AG08395 (cell line): ENCODE measurements at places on chromosomes 3 and 15.

- no peak for DNase-seq
Measured at GRCh38 chr3:110067527-110067926, 730.2 kb upstream of the DPPA4 start.

- peak; percentile 41 for DNase-seq
Measured at GRCh38 chr3:185335799-185336198, 27.1 kb upstream of the MAP3K13 start.

- no peak for DNase-seq
Measured at GRCh38 chr15:60318216-60318867, 79.4 kb downstream of the ANXA2 start.

DNA sequence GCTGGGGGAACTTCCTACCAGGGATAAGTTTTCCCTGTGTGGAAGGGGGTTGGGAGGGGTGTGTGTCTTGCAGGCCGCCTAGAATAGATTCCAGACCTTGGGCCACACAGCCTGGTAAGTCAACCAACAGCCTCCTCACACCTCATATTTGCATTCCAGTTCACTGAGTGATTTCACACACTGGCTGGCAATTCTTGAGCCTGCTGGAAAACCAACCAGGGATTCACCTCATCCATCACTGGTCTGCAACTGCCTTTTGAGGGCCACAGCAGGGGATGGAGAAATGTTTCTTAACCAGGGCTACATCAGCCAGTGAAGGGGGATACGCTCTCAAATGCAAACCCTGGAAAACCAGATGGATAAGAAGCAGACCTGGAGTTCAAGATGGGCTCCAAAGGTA, 2.0 kb downstream of the FSTL1 start:
- peak; percentile 80 for DNase-seq

GRCh38 chr3:169618894-169619792, 44.4 kb downstream of the MECOM start:
- no peak for DNase-seq

DNA sequence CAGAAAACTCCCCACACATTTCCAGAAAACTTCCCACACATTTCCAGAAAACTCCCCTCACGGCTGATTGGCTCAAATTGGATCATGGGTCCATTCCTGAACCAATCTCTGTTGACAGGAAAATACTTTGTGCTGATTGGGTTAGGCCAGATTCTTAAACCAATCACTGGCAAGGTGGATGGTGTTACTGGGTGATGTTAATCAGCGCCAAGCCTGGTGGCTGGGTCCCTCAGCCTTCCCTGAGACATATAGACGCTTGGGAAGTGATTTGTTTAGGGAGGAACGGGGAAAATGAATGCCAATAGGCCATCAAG, 199.4 kb upstream of the UBE2E2 start:
- no peak for DNase-seq

GRCh38 chr15:98728811-98729160, 80.4 kb downstream of the IGF1R start:
- no peak for DNase-seq

DNA sequence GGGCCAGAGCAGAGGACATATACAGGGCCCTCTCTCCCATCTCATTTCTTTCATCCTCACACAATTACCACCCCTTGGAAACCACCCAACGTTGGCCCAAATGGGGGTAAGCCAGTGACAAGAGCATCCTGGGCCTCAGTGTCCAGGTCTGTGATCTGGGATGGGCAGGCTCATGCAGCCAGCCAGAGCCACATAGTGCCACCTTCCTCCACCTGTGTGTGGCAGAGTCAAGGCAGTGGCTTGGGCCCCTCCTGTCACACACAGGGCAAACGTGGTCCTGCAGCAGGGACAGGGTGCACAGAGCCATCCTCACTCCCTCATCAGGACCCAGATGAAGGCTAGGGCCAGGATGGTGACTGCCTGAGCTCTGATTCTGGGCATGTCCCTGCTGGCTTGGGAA, 2.3 kb upstream of the MYL3 start:
- DNase-seq, result no peak

GRCh38 chr3:16253601-16254000, 11.1 kb downstream of the DPH3 start:
- DNase-seq, result no peak

DNA sequence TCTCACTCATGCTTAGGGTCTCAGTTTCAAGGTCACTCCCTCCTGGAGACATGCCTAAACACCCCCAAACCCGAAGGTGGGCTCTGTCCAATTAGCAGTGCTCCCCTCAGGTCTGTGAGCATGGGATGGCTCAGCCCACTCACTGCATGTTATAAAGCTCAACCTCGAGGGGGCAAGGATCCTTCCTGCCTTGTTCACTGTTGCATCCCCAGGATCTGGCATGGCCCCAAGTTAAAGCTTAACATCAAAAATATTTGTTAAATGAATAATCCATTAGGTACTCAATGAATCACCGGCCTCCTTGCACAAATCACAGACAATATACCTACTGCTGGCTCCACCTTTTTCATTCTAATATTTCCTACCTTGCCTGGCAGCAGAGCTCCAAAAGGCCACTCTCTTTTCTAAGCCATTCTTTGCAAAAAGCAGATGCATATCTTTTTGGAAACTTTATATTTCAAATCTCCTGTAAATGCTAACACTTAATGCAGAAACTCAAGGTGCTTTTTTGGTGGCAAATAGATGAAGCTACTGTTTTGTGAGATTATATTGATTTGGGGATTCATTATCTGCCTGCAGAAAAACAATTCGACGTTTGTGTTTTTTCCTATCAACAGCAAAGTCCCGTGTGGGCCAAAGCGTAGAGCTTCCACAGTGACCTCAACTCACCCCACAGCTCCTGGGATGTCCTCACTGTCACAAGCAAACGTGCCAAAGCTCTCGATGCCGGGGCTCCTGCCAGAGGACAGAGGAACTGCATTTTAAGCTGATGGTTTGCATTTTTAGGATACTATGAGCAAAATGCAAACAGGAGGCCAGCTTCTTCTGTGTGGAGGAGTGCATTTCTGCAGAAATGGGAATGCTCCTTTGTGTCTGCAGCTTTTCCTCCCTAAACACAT, 35.4 kb downstream of the PCOLCE2 start:
- peak; percentile 14 for DNase-seq

- DNase-seq, result peak; percentile 17
Measured at GRCh38 chr3:172836390-172836997, 86.0 kb downstream of the ECT2 start.

DNA sequence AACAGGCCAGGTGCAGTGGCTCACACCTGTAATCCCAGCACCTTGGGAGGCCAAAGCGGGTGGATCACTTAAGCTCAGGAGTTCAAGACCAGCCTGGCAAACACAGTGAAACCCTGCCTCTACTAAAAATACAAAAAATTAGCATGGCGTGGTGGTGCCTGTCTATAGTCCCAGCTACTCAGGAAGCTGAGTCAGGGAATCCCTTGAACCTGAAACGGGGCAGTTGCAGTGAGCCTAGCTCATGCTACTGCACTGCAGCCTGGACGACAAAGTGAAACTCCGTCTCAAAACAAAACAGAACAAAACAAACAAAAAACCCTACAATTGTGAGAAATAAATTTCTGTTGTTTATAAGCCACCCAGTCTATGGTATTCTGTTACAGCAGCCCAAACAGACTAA, 94.7 kb downstream of the PIK3CB start:
- DNase-seq, result no peak

DNA sequence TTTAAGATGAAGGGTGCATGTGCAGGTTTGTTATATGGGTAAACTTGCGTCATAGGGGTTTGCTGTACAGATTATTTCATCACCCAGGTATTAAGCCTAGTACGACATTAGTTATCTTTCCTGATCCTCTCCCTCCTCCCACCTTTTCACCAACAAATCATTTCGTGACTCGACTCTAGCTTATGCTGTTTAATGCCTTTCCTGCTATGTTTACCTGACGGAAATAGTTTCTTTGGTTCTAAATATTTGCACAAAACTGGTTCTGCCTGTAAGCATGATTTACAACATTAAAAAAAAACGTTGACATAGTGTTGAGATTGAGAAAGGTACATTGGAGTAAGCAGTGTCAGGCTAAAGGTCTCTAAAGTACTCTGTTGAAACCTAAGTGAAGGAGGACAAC, 2.4 kb downstream of the GNL3 start:
- DNase-seq, result no peak

DNA sequence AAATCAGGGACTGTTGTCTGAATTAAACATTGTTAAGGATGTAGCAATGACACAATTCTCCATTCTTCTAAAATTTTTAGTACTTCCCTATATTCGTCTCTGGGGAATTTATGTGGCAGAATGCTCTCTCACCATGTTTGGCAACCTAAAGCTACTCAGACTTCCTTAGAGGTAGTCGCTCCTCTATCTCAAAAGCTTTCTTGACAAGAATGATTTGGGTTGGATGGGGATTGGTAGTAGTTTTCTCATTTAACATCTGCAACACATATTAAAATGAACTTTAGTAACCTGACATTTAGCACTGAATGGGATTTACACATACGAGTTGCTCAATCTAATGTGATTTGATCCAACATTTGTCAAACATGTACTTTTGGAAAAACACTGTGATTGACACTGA, 233.3 kb downstream of the RBMS3 start:
- DNase-seq, result no peak

- DNase-seq, result no peak
Measured at GRCh38 chr3:114406922-114407321, 113.1 kb downstream of the TIGIT start.

GRCh38 chr15:93179072-93179471, 90.1 kb upstream of the RGMA start:
- DNase-seq, result no peak

- DNase-seq, result peak; percentile 45
Measured at GRCh38 chr3:107705046-107705445, 182.3 kb downstream of the BBX start.

DNA sequence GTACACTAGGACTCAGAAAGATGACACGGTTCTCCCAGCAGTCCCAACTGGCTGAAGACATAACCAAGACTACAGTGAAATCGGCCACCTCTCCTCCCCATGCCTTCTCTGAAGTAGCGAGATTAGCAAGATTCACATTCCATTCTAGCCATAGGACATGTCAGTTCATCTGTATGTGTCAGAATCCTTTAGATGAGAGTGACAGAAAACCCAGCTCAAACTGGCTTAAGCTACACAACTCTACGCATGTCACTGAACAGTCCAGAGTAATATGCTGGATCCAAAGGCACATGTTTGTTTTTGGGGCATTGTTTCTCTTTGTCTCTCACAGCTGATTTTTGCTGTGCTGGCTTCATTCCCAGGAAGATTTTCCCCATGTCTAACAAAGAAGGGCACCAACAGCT, 75.8 kb downstream of the RARB start:
- no peak for DNase-seq

- DNase-seq, result no peak
Measured at GRCh38 chr3:174424656-174425055, 434.5 kb upstream of the NAALADL2 start.

DNA sequence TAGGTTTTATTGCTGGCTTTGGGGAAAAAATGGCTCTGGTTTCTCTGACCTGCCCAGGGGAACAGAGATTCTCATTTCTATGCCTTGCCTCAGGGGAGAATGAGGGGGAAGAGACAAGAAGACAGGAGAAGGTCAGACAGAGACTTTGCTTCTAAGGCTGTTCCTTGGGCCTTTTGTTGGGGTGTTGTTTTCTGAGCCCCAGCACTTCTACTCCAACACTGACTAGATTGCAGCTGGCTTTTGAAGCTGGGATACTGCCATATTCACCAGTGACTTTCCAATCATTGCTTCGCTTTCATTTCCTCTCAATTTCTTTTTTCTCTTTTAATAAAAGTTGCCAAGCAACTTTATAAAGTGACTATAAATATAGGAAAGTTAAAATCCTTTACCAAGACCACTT, 143.2 kb upstream of the ARHGEF26 start:
- no peak for DNase-seq

- no peak for DNase-seq
Measured at GRCh38 chr3:13364602-13365271, 55.4 kb downstream of the NUP210 start.

- no peak for DNase-seq
Measured at GRCh38 chr3:114846252-114846651, 300.8 kb downstream of the ZBTB20 start.

GRCh38 chr3:168269001-168269400, 173.3 kb upstream of the GOLIM4 start:
- no peak for DNase-seq

DNA sequence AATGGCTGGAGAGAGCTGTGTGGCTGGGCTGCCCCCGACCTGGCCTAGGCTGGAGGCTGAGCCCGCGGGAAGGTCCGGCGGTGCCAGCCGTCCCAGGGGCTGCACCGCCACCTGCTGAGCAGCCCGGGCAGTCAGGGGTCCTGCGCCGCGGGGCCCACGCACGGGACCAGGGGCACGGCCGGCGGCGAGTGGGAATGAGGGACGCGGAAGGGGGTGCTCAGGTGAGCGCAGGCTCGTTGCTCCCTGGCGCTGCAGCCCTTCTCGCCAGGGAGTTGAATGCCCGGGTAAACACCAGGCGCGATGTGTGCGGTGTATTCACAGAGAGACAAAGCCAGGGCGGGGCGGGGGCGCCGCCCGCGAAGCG, 666 bp upstream of the SEMA3F start:
- no peak for DNase-seq

- DNase-seq, result no peak
Measured at GRCh38 chr3:119160815-119161214, 12.6 kb upstream of the UPK1B start.

GRCh38 chr3:23238156-23238555, 35.0 kb downstream of the UBE2E2 start:
- no peak for DNase-seq

DNA sequence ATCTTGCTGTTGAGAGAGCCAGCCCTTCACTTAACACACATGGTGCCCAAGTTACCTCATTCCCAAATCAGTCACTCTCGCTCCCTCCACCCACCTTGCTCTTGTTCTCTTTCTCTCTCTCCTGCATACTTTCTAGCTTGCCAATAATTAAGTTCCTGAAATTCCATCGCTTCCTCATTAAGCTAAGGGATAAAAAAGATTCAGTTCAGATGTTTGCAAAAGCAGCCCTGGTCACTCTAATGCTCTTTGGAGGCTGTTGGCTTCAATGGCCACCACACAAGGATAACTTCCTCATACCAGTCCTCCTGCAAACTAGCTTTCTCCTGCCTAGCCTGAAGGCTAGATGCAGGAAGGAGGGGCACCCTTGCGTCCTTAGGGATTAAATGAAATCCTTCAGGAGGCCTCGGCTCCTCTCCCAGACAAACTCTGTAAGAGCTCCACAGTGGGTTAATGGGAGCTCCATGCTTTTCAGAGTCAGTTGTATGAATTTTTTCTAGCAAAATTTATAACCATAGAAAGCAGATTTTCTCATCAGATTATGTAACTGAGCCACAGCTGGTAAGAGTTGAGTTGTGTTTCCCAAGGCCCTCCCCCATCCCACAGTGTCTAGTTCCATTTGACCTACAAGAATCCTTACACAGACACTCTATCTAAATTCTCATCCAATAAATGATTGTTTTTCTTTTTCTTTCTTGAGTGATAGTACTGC, 176.6 kb upstream of the TRIM42 start:
- DNase-seq, result no peak

DNA sequence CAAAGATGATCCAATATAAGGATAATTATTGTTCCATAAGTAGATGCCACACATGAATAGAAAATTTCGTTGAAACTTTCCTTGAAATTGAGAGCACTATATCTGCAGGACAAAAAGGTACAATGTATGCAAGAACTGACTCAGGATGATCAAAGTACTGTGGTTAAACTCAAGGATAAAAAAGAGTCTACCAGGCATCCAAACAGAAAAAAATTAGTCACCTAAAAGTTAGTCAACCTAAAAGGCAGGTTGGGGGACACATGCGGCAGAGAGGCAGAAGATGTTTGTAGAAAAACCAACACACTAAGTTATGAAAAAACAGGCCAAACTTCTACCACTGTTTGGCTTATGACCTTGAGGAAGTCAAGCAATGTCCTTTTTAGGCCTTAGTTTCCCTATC, 68.7 kb downstream of the GSK3B start:
- DNase-seq, result no peak

- DNase-seq, result peak; percentile 65
Measured at GRCh38 chr3:128226795-128227395, 73.6 kb downstream of the EEFSEC start.

GRCh38 chr3:24318677-24319287, 175.9 kb downstream of the THRB start:
- DNase-seq, result peak; percentile 63
